GM04504 (cell line): ENCODE measurements at places on chromosomes 12 and 14.

DNA sequence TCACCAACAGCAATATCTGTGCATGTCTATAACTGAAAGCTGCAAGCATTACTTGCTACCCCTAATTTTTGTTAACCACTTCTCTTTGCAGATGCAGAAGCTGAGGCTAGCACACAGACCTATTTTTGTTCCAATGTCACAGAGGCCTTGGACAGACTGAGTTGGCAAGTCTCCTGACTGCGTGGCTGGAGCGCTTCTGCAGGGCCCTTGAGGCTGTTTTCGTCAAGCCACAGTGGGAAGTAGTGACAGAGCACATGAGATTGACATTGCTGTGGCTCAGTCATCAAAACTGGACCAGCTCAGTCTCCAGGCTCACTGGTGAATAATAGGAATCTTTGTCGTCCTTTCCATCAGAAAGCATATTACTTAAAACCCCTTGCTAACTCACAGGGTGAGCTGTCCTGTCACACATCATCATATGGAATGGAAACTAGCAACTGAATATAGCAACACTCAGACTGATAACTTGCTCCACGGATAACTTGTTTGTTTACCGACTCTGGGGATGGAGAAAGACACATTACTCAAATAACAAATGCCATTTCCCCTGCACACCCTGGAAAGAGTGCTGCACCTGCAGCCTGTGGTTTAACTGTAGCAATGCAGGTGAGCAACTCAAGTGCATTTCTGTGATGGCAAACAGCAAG is 43.6 kb upstream of the DDX11 start:
- no peak for DNase-seq

DNA sequence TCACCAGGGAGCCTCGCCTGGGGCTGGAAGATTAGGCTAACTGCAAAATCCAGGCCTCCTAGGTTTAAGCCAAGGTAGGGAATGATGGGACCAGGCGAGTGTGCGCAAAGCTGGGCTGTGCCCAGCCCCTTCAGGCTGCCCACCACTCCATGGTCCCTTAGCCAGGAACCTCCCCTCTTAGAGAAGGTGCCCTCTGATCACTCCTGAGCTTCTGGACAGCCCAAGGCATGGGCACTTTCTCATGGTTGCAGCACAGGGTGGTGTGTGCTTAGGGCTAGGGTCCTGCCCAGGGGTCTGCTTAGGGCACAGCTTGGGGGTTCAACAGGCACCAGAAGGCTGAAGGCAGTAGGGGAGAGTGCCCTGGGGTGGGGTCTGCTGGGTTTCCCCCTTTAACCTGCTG is 69.0 kb downstream of the PRIMA1 start:
- DNase-seq, result no peak

DNA sequence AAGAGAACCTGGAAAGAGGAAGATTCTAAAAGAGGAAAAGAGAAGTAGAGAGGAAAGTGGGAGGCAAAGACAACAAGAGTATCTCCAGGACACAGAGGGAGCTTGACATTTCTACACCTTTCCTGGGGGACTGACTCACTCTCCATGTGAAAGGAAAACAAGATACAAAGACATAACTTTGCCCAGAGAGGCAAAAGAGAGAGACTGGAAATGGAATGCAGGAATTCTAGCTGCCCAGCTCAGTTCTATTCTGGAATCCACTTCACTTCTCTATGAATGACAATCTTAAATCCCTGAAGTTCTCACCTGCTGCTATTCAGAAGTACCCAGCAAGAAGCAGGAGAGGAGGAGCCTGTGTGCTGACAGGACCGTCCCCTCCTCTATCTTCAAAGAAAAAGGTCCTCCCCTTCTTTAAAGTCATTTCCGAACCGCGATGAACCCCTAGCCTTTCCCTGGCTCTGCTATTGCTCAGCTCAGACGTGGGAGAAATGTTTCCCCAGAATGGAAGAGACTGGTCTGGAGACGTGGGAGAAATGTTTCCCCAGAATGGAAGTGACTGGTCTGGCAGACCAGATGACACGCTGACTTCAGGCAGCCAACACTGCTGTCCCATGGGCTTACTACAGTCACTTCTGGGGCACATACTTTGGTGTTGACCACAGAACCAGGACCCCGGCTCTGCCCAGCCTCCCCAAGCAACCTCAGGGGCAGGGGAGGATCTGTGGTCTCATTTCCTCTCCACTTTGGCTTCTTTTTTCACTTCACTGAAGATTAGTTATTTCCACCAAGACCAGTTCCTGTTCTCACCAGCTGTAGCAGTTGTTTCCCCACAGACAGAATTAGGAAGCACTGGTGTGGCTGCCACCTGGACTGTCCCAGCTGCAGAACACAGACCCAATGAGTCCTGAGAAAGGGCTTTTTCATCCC is 8.3 kb downstream of the FMNL3 start:
- no peak for DNase-seq

- peak; percentile 15 for DNase-seq
Measured at GRCh38 chr14:63727231-63727735, 582 bp downstream of the SGPP1 start.

DNA sequence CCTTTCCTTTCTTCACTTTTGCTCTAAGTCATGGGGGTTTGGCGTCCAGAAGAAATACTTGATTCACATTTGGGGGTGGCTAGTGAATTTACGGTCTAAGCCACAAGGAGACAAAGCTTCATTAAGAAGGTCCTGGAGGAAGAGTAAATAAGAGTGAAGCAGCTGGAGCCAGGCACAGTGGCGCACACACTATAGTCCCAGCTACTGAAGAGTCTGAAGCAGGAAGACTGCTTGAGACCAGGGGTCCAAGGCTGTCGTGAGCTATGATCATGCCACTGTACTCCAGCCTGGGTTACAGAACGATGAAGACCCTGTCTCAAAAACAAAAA is 23.3 kb downstream of the ACTN1 start:
- DNase-seq, result no peak

GRCh38 chr14:60878536-60878935 is 102.3 kb downstream of the TRMT5 start:
- DNase-seq, result no peak

GRCh38 chr14:39033371-39033770 is 69.7 kb downstream of the SEC23A start:
- no peak for DNase-seq

- no peak for DNase-seq
Measured at GRCh38 chr12:5246196-5246595, 185.7 kb upstream of the NTF3 start.

DNA sequence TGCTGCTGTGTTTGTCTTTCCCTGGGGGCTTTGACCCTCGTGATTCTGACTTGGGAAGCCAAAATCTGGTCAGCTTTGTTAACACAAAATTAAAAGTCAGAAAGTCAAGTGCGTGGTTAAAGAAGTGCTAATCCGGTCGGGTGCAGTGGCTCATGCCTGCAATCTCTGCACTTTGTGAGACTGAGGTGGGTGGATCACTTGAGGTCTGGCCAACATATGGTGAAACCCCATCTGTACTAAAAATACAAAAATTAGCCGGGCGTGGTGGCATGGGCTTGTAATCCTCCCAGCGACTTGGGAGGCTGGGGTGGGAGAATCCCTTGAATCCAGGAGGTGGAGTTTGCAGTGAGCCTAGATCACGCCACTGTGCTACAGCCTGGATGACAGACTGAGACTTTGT is 844.6 kb downstream of the VRK1 start:
- no peak for DNase-seq

GRCh38 chr12:29225834-29226233 is 76.8 kb downstream of the FAR2 start:
- no peak for DNase-seq

DNA sequence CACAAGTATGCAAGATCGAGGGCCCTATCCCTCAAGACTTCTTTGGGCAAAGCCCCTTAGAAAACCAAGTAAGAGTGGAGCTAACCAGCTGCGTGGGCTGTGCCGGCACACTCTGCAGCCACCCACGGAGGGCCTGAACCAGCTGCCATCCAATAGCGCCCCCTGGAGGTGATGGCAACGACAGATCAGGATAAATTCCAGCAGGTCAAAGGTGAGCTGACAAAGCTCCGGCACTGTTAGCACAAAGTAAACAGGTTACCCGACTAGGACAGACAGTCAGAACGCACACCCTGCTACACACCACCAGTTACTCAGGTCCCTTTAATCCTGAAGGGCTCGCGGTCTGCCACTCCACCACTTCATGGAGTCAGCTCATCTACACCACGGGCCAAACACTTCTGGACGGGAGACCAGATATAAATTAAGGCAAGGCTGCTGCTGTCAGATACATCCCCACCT is 4.9 kb downstream of the ZBTB39 start:
- no peak for DNase-seq

DNA sequence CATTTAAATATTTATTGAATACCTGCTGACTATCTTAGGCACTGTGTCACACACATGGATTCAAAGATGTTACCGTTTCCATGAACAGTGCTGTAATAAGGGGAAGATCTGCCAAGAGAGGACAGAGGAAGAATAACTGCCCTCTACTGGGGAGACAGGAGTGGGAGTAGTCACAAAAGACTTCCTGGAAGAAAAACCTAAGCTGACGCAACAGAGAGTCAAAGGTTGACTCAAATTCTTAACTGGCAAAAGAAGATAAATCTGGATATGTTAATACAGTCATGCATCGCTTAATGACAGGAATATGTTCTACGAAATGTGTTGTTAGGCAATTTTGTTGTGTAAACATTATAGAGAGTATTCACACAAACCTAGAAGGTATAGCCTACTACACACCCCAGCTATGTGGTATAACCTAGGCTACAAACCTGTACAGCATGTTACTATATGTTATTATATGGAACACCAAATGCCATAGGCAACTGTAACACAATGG is 51.5 kb downstream of the DCAF5 start:
- DNase-seq, result peak; percentile 90

DNA sequence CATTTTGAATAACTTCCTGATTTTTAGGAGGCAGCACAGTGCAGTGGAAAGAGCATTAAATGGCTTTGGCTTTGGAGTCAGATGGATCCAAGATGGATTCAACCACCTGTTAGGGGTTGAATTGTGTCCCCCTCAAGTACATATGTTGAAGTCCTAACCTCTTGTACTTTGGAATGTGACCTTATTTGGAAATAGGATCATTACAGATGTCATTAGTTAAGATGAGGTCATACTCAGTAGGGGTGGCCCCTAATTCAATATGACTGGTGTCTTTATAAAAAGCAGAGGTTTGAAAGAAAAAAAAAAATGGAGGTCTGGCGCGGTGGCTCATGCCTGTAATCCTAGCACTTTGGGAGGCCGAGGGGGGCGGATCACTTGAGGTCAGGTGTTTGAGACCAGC is 18.8 kb downstream of the ATP5MC2 start:
- no peak for DNase-seq

GRCh38 chr12:53227836-53228235 is 4.2 kb downstream of the RARG start:
- no peak for DNase-seq

DNA sequence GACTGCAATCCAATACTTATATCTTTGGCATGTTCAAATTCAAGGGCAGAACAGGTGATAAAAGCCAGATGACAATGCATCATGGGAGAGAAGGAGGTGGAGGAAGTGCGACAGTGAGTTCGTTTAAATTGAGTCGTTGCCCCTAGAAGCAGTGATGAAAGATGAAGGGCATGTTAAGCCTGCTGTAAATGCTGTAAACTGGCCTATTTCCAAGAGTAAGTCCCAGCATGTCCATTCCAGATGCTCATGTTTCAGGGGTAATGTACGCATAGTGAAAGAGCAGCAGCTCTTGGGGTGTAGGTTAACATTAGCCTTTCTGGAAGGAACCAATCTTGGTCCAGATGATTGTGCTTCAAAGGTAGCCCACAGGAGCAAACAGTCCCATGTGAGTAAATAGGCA is 97.1 kb downstream of the C2CD5 start:
- DNase-seq, result no peak

DNA sequence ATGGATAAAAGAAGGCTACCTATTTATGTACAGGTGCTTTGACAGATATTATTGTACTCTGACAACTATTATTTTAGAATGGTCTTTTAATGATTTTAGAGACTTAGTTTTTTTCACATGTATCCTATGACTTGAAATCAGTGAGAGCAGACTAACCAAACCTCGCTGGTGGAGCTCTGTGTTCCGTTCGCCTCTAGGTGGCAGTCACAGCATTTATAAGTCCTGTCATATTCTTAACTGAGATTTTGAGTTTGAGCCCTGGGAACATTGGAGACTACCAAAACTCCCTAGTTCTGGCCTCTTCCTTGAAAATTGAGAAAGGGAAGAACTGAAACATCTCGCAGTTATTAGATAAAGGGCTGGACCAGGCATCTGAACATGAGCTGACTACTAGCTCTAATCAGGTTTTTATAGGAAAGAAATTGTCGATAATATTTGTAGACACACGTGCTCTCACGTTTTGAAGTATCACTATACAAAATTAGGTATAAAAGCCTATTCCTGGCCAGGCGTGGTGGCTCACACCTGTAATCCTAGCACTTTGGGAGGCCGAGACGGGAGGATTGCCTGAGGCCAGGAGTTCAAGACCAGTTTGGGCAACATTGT is 48.3 kb downstream of the TTLL5 start:
- DNase-seq, result peak; percentile 57

- peak; percentile 88 for DNase-seq
Measured at GRCh38 chr14:35878272-35879150, 52.4 kb downstream of the BRMS1L start.

DNA sequence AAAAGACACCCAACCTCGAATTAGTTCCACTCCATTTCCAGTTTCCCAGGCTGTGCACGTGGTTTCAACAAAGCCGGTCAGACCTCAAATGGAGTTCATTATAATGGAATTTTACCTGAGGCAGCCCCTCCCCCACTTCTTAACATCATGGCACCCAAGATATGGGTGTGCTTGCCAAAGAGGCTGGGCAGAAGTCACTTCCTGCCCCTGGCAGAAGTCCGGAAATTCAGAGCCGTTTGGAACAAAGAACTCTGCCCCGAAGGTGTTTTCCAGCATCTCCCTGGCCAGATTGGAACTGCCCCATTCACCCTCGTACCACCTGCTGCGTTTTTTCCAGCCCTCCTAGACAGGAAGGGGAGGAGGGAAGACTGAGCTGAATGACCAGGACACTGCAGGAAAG is 8.2 kb downstream of the VDR start:
- no peak for DNase-seq

DNA sequence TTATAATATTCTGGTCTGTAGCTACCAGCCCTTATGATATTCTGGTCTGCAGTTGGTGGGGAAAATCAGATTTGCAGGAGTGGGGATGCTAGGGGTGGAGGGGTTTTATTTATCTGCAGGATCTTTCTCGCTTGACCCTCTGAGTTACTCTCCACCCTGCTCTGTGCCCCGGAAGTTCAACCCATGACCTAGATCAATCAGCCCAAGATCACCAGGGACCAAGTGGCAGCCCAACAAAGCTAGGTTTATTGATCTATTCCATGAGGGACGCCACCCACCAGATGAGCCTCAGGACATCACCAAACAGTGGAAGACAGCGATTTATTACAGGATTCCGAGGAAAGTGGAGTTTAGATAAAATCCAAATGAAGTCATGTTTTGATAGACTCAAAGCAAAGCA is 25.8 kb upstream of the C12orf76 start:
- no peak for DNase-seq
